ENCODE measurements at places on chromosomes 7 and 10. TPM values are rescaled to one million over a fixed set of nuclear protein-coding genes. Genes with fewer than 3 reads are reported as not detected.

DNA sequence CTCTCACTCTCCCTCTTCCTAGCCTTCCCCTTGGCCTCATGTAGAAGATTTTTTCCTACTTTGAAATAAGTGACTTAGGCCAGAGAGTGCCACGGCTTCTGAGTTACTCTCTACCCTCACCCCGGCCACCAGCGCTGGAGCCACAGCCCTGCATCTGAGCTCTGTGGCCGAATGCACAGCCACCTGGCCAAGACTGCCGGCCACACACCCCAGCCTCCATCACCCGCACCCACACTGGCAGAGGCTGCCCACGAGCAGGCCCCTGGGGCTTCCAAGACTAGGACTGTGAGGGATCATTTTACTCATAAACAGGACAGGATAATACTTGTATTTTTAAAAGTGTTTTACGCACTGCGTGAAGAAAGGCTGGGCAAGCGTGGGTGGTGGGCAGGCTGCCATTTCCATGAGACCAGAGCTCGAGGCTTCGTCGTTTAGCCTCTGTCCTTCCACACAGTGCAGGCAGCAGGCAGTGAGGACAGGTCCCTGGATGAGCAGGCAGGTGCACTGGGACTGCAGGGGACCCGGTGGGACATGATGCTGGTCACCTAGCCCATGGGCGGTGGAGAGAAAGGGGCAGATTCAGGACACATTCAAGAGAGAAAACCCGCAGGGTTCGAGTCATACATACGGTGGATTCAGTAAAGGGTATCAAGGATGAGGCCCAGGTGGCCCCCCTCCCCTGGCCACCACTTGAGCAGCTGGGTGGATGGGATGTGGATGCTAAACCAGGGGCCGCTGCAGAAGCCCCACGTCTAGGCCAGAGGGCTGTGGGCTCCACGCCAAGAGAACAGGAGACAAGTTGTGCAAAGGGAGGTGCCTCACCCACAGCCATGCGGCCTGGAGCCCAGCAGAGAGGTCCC, 35.5 kb upstream of the RNF32 start:
- no peak for DNase-seq
- no peaks in the 10 kb centered on the region for H3K4me1 ChIP-seq
- H3K27me3 ChIP-seq: peaks cover 39% of the 10 kb centered on the region
- no peaks in the 10 kb centered on the region for H3K36me3 ChIP-seq
- H3K4me3 ChIP-seq: no peak overlapping the region

DNA sequence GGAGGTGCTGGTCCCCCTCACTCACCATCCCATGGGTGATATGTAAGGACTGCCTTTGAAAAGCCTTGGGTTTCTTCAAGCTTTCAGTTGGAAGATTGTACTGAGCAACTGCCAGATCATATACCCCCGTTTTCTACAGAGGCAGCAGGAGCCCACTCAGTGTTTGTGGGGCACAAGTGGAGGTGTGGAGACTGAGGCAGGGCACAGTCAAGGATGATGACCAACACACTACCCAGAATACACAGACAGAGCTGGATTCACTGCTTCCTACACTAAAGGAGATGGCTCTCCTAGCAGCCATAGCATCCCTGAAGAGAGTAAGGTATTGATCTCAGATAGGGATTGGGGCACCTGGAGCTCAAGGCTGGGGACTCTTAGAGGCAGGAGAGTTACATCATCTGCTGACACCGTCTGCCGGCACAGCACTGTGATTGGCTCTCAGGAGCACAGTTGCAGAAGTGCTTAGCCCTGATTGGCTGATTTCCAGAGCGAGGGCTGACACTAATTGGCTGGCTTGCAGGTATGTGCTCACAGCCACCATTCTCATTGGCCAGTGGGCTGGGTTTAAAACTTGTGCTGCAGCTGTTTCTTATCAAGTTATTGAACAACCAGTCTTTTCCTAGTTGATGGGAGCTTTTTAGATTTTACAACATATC, 77.9 kb upstream of the PFKP start:
- no peak overlapping the region for H3K4me3 ChIP-seq
- DNase-seq: no peak
- H3K27ac ChIP-seq: no peak overlapping the region
- peaks cover 3% of the 10 kb centered on the region for H3K4me1 ChIP-seq
- peaks cover 9% of the 10 kb centered on the region for H3K27me3 ChIP-seq

DNA sequence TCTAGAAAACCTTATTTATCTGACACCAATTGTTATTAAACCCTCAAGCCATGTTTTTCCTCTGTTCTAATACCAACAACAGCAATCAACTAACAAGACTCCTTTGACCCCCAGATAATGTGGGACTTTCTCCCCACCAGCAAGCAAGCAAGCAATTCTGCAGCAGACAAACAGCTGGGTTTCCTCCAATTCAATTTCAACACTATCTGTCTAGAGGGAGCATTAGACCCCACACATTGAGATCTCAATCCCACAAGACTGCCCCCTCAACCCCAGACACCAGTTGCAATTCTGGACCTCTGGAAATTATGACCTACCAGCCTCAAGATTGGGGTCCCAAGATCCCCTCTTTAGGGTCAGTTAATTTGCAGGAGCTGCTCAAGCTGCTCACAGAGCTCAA, 89.4 kb upstream of the TMEM26 start:
- H3K36me3 ChIP-seq: no peaks in the 10 kb centered on the region
- DNase-seq: no peak
- H3K27me3 ChIP-seq: no peaks in the 10 kb centered on the region
- no peak overlapping the region for H3K27ac ChIP-seq

DNA sequence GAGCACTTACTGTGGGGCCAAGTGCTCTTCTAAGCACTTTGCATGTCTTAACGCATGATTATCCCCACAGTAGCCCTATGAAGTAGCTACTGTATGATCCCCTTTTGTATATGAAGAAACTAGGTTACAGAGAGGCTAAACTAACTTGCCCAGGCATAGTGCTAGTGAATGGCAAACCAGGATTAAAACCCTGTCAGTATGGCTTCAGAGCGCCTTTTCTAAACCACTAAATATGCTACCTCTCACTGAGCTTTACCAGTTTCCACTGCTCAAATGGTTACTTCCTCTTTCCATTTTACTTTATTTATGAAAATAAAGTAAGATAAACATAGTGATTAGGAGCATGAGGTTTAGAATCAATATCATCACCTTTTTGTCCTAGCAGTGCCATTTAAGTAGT, 73.6 kb downstream of the PODXL start:
- H3K27ac ChIP-seq: no peak overlapping the region
- no peaks in the 10 kb centered on the region for H3K4me1 ChIP-seq
- peaks cover 7% of the 10 kb centered on the region for H3K36me3 ChIP-seq
- DNase-seq: no peak

GRCh38 chr7:134844200-134844599, 64.8 kb downstream of the CALD1 start:
- H3K4me3 ChIP-seq: no peak overlapping the region
- H3K27me3 ChIP-seq: peaks cover 5% of the 10 kb centered on the region
- H3K36me3 ChIP-seq: no peaks in the 10 kb centered on the region
- DNase-seq: no peak

- no peak overlapping the region for H3K4me3 ChIP-seq
- no peak for DNase-seq
- H3K4me1 ChIP-seq: no peaks in the 10 kb centered on the region
- H3K27ac ChIP-seq: no peak overlapping the region
- no peaks in the 10 kb centered on the region for H3K36me3 ChIP-seq
Measured at GRCh38 chr7:20267482-20267881, 50.3 kb upstream of the MACC1 start.

- peaks cover 6% of the 10 kb centered on the region for H3K4me1 ChIP-seq
- no peaks in the 10 kb centered on the region for H3K36me3 ChIP-seq
- H3K4me3 ChIP-seq: peak overlapping the region; percentile 26
- peaks cover 68% of the 10 kb centered on the region for H3K27me3 ChIP-seq
Measured at GRCh38 chr10:71396084-71396710, 523 bp upstream of the CDH23 start.

GRCh38 chr10:102431452-102432124, 786 bp downstream of the CUEDC2 start:
- H3K27ac ChIP-seq: peak overlapping the region; percentile 94
- H3K4me1 ChIP-seq: peaks cover 43% of the 10 kb centered on the region
- peaks cover 8% of the 10 kb centered on the region for H3K36me3 ChIP-seq
- no peak for DNase-seq

GRCh38 chr7:19754521-19755116, 18.8 kb downstream of the TMEM196 start:
- peaks cover 6% of the 10 kb centered on the region for H3K27me3 ChIP-seq
- no peak overlapping the region for H3K4me3 ChIP-seq
- H3K27ac ChIP-seq: no peak overlapping the region
- H3K36me3 ChIP-seq: no peaks in the 10 kb centered on the region
- no peaks in the 10 kb centered on the region for H3K4me1 ChIP-seq

The NAT16 gene
- not detected for total RNA-seq

The MKRN1 gene
- 53.9 TPM for total RNA-seq

The STEAP1B gene
- not detected for total RNA-seq

The HBP1 gene
- total RNA-seq: 17.3 TPM

The ATG9B gene
- 6.8 TPM for total RNA-seq

The ZNHIT1 gene
- 58.4 TPM for total RNA-seq

The NRP1 gene
- total RNA-seq: 0.11 TPM

Data from activated CD8-positive, alpha-beta T cell treated with anti-CD3 and anti-CD28 coated beads, Interleukin-2, amount 10 ng/mL, durations not matched to agents 7 days and 5 days (primary cell).